ENCODE measurements at places on chromosomes 2 and 18.

DNA sequence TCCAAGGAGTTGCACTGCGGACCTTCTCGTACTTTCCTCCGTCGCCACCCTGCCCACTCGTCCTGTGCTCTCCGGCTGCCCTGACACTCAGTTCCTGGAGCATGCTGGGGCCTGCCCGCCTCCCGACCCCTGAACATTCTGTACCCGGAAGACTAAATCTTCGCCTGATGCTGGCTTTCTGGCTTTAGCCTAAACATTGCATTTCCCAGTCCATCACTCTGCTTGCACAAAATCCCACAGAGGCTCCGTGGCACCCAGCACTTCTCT lies 550 bp upstream of the SFXN5 start:
- no peak for DNase-seq

GRCh38 chr2:144776766-144777165 lies 256.8 kb upstream of the ZEB2 start:
- DNase-seq: no peak

DNA sequence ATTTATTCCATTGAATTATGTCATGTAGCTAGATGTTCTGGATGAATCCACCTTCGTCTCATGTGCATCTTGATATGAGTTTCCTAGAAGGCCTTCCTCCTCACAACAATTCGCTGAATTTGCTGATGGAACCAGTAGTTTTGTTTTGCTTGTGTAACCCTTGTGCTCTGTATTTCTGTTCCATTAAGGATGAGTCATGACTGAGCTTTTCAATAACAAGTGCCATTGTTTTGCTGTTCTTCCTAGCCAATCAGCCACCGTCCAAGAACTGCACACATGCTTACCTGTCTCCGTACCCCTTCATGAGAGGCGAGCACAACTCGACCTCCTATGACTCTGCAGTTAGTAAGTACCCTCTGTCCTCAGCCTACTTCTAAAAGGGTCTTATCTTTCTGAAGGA lies 2.3 kb downstream of the TMEM182 start:
- no peak for DNase-seq

DNA sequence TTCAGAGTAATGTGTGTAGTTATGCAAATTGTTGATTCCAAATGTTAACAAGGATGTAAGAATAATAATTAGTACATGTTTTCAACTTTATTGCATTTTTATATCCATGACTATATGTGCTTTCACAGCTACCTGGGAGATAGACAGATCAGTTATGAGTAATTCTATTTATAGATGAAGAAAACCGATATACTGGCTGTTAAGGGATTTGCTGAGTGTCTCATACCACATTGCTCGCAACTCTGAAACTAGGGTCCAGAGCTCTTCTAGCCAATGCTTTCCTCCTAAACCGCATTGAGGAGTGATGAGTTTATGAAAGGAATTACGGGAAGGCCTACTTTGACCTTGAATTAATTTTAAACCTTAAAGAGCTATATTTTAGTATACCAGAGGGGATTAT lies 202.3 kb downstream of the MYO3B start:
- no peak for DNase-seq

DNA sequence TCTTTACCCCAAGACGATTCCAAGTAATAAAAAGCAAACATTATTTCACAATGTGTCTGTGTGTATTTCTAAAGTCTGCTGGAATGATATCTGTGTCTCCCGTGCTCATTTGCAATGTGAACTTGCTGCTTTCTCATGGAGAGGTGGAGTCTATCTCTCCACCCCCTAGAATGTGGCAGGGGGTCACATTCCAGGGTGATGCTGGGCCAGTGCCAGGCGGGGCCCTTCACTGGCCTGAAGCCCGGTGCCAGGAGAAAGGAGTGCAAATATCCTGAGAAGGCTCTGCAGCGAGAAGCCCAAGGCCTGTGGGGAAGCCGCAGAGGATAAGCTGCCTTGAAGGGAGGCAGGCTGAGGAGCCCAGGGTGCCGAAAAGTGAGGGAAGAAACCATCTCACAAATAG lies 26.8 kb upstream of the LDLRAD4 start:
- no peak for DNase-seq

DNA sequence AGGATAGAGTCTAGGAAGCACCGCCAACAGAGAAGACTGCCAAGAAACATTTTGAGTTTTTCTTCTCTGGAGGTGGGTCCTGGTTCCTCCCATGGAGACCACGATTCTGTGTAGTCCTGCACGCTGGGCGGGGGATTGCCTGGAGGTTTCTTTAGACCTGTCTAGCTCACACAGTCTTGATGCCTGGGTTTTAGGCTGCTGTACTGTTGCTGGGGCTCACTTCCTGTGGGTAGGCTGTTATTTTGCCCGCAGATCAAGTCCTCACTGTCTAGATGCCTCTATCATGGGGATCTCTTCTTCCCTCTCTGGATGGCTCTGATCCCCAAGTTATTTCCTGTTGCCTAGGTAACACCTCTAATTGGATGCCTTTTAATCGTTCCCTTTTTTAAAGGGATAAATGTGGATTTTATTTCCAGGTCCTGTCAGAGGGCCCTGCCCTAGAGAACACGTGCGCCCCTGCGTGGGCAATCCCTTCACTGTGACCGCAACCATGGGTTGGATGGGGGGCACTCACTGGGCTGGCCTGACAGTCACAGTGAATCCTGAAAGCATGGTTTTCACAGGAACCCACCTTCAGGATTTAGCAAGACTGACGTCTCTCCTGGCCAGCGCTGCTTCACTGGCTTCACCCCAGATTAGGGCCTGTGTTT lies 115.7 kb downstream of the MSH2 start:
- no peak for DNase-seq

DNA sequence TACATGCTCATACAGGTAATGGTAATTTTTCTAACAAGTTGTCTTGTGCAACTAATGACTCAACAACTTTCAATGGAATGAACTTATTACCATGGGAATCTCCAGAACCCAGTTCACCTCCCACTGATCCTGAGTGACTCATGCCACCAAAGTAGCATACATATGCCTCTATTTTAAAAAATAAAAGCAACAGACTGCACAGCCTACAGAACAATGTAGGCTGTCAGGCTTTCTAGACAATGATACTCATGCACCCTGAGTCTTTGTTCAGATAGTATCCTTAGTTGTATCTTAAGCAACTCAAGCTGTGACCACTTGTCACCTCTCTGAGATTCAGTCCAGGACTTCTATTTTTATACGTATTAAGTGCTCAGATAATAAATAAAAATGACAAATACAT lies 531.0 kb upstream of the SETBP1 start:
- peak; percentile 65 for DNase-seq

DNA sequence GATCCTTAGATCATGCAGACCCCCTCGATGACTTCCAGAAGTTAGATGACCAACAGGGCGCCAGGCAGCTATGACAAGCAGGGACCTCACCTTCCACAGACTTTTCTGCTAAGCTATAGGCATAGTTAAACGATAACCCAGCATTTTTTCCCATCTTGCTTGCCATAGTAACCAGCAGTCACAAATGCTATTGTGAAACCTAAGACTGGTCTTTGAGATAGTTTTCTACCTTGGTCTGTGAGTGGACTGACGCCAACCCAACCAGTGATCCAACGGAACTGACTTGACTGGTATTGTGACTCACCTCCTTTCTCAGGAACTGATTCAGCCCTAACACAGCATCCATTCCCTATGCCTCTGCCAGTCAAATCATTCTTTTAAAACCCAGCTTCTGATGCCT lies 361.2 kb downstream of the LRRTM4 start:
- DNase-seq: no peak

GRCh38 chr2:86241611-86242010 lies 42.4 kb downstream of the MRPL35 start:
- no peak for DNase-seq

- no peak for DNase-seq
These were observed 88.4 kb downstream of the ALPK2 start for GRCh38 chr18:58540381-58540943.

GRCh38 chr2:1477196-1478040 lies 64.2 kb downstream of the TPO start:
- no peak for DNase-seq

DNA sequence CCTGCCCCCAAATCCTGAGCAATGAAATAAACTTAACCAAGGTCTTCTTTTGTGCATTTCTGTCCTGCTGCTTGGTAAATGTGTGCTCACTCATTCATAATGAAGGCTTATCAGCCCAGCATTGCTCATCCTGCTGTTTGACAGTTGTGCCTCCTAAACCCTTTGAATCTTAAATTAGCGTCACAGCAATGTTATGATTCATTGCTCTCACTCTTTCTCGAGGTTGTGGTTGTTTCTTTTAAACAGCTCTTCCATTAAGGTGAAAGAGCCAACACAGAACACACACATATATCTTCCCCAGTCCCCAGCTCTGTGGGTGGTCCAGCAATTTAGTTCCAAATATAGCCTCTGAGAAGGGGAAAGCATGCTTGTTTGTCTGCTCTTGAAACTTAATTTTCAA lies 84.0 kb downstream of the EVA1A start:
- no peak for DNase-seq

GRCh38 chr2:145985517-145985916 lies 1465.6 kb upstream of the ZEB2 start:
- DNase-seq: no peak

GRCh38 chr2:60484133-60484645 lies 69.3 kb downstream of the BCL11A start:
- DNase-seq: no peak

GRCh38 chr2:130335226-130335625 lies 7.5 kb upstream of the IMP4 start:
- no peak for DNase-seq

- no peak for DNase-seq
These were observed 56.2 kb upstream of the ROCK1 start for GRCh38 chr18:21167641-21168377.

- DNase-seq: no peak
These were observed 109.9 kb upstream of the ID2 start for GRCh38 chr2:8571792-8572499.

DNA sequence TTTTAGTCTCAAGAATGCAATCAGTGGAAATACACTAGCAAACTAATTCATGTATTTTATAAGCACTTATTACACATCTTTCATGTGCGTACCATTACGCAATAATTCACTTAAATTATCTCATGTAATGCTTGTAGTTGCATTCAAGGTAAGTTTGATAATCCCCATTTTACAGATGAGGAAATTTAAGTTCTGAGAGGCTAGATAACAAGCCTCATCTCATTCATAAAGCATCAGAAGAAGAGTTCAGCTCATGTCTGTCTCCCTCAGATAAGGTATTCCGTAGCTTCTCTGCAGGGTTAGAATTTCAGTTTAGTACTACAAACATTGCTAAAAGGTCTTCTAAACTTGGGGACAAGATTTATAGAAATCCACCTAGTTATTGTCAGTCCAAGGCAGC lies 47.8 kb downstream of the HNMT start:
- DNase-seq: no peak

DNA sequence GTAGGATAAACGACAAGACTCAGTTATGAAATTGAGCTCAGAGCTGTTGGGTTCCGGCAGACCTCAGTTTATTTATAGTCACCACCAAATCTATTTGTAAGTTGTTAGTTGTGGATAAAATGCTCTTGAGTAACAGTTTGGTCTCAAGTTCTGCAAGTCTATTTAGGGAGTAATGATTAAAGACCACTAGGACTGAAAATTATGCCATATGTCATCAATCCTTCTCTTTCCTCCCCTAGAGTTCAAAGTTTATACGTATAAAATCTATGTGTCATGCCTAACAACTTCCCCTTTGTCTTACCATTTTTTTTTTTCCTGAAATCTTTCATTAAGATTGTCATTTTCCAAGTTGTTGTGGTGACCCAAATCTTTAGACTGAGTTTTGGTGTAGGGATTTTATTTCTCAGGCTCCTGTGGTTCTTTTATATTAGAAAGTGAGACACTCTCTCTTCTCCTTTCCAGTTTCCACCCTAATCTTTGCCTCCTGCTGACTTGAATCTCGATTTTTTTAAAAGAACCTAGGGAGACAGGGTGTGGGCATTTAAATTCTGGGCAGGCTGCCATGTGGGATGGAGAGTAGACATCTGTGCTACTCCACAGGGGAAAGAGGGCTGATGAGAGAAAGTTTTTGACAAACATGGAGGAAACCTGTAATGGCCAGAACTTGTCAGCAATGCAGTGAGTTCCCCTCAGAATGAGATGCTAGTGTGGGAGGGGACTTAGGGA lies 51.0 kb downstream of the LAMA3 start:
- no peak for DNase-seq

- peak; percentile 98 for DNase-seq
These were observed 115.6 kb downstream of the MBP start for GRCh38 chr18:77016936-77017335.

- peak; percentile 44 for DNase-seq
These were observed 40.0 kb upstream of the MCM6 start for GRCh38 chr2:135916207-135916606.

GRCh38 chr2:209472112-209472832 lies 48.4 kb downstream of the MAP2 start:
- no peak for DNase-seq

GRCh38 chr2:126932966-126933710 lies 34.4 kb downstream of the TEX51 start:
- DNase-seq: no peak

DNA sequence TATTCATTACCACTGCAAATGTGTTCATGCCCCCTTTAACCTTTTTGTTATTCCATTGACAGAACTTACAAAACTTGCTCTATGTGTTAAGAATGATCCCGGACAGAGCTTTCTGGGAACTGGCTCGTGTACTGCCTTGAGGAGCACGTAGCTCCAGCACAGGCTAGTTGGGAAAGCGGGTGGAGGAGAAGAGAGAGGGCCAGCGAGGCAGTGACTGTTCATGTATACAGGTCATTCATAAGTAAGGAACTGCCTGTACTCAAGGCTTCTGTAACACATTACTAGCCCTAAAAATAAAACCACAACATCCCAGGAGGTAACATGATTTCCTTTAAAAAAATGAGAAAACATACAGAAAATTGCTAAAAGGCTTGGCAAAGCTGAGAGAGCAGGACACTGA lies 109.0 kb downstream of the STK39 start:
- DNase-seq: no peak

DNA sequence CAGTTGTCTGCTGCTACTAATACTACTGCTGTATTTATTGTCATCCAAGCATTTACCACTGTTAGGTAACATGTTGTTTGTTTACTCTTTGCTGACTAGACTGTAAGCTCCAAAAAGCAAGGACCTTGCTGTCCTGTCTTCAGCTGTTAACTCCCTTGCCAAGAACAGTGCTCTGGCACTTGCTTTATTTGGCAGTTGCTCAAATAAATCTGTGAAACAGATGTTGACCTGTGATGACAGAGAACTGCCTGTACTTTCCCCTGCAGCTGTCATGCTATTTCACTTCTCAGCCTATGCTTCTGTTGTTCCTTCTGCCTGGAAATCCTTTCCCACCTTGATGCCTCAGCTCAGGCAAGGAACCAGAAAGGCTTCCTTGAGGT lies 181.2 kb downstream of the ATAD2B start:
- no peak for DNase-seq

- DNase-seq: peak; percentile 25
These were observed 352.8 kb upstream of the KCNH7 start for GRCh38 chr2:163191372-163191771.

GRCh38 chr2:99674090-99674489 lies 184.3 kb upstream of the REV1 start:
- DNase-seq: no peak

- no peak for DNase-seq
These were observed 6.5 kb downstream of the TANK start for GRCh38 chr2:161166538-161167409.

Measured in putamen (tissue), 1 donor.